ENCODE measurements at places on chromosomes 2 and 18.

- DNase-seq, result no peak
Measured at GRCh38 chr18:9786631-9787030, 78.5 kb downstream of the RAB31 start.

DNA sequence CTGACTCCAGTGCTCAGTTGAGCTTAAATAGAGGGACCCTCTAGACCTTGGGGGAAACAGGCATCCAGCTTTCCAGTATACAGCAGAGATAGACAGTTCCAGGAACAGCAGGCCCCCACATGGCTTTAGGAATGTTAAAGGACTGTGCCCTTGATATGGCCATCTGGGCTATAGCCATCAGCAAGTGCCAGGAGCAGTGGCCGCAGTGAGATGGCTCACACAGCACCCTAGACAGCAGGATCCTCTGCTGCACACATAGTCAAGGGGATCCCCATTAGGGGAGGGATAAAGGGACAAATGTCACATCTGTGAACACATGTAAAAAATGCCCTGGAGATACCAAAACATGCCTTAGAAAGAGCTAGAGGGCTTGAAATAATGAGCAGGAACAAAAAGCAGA lies 213.4 kb downstream of the PTH2R start:
- no peak for DNase-seq

GRCh38 chr2:14712111-14712510 lies 79.6 kb downstream of the LRATD1 start:
- no peak for DNase-seq

DNA sequence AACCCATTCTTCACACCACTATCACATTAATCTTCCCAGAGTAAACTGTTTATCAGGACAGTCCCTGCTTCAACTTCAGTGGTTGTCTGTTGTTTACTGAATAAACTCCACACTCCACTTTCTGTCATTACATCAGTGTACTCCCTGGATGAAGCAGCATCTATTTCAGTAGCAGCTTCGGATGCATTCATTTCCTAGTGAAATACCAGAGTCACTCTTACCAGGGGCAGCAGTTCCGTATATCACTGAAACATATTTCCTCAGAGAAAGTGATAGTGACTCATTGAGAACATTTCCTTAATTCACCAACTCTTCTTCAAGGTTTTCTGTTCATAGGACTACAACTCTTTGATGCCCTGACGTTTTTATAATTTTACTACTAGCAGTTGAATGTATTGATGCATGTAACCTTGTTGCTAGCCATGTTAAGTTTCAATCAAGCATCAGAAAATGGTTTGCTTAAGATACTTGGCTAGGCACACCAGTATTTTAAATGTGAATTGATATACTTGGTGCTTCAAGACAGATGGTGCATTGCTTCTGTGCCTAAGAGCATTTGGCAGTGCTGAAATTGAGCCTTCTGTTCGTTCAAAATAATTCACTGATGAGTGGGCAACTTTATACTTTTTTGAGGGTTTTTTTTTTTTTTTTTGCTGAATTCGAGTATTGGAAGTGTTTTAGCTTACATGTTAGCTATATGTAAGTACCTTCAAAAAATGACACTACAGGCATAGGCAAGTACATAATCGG lies 92.3 kb downstream of the UBE2E3 start:
- no peak for DNase-seq

- DNase-seq, result peak; percentile 40
Measured at GRCh38 chr2:234635284-234635683, 138.4 kb upstream of the ARL4C start.

DNA sequence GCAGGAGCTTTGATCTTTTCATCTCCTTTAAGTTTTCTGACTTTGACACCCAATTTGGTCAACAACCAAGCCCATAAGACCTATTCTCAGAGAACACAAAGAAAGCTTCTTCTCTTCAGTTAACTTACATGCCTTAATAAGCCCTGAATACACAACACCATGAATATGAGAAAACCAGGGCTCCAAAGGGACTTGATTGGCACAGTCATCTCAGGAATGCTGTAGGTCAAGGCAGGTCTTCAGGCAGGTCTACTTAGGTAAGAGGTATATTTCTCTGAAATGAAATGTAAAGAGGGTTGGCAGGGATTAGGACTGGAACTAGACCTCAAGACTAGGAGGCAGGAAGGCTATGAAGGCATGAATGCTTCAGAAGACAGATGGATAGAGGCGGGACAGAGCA lies 24.4 kb upstream of the EIF2AK3 start:
- DNase-seq, result no peak

Data from T47D (cell line).